ENCODE measurements at places on chromosomes 6 and 20. TPM values are rescaled to one million over a fixed set of nuclear protein-coding genes. Genes with fewer than 3 reads are reported as not detected.

Gene BNIP5
- not detected for polyA plus RNA-seq

DNA sequence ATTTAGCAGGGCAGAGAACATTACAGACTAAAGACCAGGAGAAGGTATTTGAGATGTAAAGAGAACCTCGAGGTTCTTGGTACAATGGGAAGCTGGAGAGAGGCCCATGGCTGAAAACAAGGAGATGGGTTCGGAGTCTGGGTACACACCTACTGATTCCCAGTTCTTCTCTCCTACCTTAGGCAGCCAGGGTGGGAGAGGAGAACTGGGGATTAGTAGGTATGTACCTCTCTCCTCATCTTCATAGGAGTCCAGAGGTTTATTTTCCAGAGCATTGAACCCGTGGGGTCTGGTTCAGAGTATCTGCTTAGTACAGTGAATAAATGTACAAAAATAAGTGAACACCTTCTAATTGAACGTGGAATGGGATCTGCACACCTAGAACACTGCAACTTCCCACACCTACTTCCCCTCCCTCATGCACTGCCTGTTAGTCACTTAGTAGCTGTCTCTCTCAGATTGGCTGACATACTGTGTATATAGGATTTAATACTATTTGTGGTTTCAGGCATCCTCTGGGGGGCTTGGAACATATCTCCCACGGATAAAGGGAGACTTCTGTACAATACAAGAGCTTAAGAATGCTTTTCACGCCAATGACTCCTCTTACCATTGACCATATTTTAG lies 23.5 kb upstream of the NUP153 start:
- DNase-seq: no peak

GRCh38 chr6:77298283-77298682 lies 165.0 kb downstream of the HTR1B start:
- DNase-seq: no peak

DNA sequence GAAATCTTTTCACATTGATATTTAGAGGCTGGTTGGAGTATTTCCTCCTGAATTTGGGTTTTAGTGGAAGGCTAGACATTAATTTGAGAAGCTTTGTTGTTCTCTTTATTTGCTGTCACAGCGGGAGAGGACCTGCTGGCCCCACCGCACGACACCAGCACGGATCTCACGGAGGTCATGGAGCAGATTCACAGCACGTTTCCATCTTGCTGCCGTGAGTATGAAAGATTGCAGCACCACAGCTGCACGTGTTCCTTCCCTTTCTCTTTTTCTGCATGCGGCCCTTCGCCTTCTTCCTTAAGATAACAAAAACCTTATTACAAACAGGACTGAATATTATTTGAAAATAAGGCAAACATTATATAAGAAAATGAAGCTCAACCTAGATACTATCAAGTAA lies 555.5 kb downstream of the UTRN start:
- no peak for DNase-seq

Measured in right lung (tissue), 10 donors.